Fibroblast of gingiva (primary cell): ENCODE measurements at places on chromosomes 6 and 20.
A peak's percentile ranks its signal among the peaks of the same experiment; 100 is the strongest.

- DNase-seq = no peak
Measured at GRCh38 chr20:47740862-47741184, 44.5 kb downstream of the SULF2 start.

- DNase-seq = no peak
Measured at GRCh38 chr6:7879579-7879978, 31.0 kb downstream of the TXNDC5 start.

GRCh38 chr20:58715391-58715800 lies 22.8 kb downstream of the NPEPL1 start:
- no peak for DNase-seq

- DNase-seq = peak; percentile 62
Measured at GRCh38 chr20:35271904-35272303, 6.0 kb downstream of the MMP24OS start.

DNA sequence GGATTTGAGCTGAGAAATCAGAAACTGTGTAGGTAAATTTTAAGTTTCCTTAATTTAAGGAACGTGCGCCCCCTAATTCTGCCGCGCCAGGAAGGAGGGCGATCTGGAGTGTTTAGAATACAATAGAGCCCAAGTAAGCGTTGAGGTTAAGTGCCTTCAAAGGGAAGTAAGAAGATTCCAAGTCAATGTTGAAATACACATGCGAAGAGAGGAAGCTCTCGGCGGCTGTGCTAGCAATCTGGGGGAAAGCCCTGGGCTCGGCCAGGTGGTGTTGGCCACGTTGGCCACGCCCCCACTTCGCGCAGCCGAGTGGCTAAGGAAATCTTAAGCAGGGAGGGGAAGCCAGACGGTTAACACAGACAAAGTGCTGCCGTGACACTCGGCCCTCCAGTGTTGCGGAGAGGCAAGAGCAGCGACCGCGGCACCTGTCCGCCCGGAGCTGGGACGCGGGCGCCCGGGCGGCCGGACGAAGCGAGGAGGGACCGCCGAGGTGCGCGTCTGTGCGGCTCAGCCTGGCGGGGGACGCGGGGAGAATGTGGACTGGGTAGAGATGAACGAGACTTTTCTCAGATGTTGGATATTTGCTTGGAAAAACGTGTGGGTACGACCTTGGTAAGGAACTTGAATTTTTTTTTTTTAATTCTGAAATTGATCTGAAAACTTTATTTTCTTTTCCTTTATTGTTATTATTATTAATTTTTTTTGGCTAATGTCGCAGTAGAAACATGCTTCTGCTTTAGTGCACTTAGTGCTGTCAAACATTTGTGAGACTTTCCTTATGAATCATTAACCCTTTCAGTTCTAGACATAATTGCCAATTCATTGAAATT lies at the start of gene PRDM1:
PRDM1 (plus strand) TSS at position 353 of the 830 bp plus-strand sequence; CDS start at position 571, 218 bp downstream.
- DNase-seq = peak; percentile 72

DNA sequence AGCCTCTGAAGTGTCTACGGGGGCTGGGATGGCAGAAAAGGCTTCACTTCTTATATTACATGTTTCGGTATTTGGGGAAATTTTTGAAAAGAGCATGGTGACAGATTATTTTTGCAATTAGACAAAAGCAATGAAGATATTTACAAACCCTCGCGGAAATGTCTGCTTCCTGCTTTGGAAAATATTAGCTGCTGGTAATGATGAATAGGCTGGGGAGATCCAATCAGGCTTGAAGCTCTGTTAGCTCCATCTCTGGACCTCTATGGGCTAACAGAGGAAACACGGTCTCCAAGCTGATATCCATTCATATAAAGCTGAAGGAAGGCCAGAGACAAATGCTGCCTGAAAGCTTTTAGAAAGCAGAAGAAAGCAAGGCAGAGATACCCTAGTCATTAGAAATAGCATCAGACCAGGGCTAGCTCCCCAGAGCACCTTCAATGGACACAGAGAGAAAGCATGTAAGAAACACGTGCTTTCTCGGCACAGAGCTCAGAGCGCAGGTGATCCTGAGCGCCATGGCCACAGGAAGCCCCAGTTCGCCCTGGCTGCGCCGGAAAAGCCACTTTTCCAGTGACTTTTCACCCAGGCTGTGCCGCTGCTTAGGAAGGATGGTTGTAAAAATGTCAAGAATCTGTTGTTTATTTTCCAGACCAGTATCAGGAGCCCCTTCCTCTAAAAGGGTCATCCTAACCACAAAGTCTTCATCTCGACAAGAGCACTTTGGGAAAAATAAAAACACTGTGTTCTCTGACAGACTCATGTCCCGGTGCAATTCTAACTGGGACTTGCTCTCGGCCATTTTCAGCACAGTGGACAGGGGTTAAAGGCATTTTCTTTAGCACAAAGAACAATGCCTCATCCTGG lies 68.5 kb upstream of the NFATC2 start:
- DNase-seq = no peak
